Stimulated activated CD8-positive, alpha-beta memory T cell treated with anti-CD3 and anti-CD28 coated beads, Interleukin-2, amount 100 ng/mL, for 1 hour (primary cell): ENCODE measurements at places on chromosomes 7 and 10.

GRCh38 chr10:75353183-75353582 is 48.4 kb downstream of the ZNF503 start:
- DNase-seq: no peak

- no peak for DNase-seq
Observed at GRCh38 chr10:122237331-122237990, 33.6 kb upstream of the BTBD16 start.

GRCh38 chr7:2689343-2689847 is 1.4 kb downstream of the AMZ1 start:
- no peak for DNase-seq

GRCh38 chr10:103180491-103180890 is 12.6 kb downstream of the NT5C2 start:
- no peak for DNase-seq

DNA sequence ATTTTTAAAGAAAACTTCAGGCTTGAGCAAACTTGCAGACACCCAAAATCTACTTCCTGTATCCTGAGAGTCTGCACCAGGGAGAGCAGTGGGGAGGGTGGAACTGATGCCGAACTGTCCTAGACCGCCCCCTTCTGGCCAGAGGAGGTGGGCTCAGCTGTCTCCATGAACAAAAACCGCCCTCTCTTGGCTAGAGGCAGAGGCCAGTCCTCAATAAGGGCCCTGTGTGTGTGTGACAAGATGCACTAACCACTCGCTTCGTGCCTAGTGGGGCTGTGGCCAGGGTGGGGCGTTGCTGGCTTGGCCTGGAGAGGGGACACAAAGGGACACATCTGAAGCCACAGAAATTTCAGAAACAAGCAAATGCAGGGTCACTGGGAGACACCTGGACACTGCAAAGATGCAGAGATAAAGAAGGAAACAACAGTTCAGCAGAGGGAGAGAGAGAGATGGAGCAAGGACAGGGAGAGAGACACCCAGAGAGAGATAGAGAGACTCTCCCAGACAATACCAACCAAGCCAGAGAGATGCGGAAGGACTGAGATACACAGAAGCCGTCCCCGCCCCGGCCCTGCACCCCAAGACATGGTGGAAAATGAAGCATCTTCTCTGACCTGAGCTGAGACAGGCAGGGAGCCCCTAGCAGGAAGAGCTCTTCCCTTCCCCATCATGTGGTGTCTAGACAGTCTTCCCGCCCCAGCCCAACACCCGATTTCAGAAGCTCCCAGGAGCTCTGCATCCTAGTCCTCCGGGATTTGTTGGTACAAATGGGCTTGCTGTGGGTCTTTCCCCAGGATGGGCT is 22.7 kb upstream of the FXYD4 start:
- DNase-seq: peak; percentile 75

- DNase-seq: no peak
Observed at GRCh38 chr10:50390302-50390701, 139.0 kb upstream of the ASAH2 start.

- DNase-seq: no peak
Observed at GRCh38 chr7:150983893-150984368, 5.8 kb upstream of the KCNH2 start.

- DNase-seq: no peak
Observed at GRCh38 chr10:11799736-11800080, 23.4 kb upstream of the PROSER2 start.

DNA sequence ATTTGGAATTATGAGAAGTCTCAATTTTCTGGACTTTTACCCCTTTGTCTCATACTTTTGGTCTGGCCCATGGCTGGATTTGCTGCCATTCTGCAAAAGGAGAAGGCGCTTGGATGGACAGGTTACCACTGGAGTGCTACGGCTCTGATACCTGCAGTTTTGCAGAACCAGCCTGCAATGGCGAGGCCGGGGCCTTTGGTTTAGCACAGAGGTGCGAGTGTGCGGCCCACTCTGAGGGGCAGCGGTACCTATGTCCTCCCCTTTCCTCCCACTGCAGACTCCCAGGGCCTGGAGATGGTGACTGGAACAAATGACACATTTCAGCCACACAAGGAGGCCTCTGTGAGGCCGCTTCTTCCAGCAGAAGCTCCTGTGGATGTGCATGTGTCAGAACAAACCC is 11.9 kb downstream of the ZNF777 start:
- no peak for DNase-seq

GRCh38 chr7:49014870-49015269 is 90.5 kb downstream of the CDC14C start:
- DNase-seq: no peak

DNA sequence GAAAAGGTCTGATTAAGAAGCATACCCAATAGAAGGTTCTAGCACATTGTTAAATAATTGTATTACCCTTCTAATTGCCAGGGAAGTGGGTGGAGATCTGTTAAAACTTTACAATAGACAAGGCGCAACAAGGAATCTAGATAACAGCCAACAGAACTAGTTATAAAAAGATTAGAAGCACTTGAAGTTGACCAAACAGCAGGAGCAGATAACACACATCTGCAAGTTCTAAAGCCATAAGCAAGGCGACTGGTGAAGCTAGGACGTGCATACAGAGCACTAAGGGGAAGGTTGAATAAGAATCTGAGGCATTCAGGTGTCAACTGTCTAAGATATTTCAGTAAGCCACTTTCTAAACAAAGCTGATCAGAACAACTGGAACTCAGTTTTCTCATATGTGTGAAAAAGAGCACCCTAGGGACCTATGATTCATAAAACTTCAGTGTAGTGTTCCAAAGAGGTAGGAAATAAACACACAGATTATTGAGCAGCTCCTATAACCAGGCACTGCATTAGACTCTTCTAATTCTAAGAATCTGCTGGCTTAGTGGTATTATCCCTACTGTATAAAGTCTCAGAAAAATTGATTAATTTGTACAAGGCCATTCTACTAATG is 111.2 kb downstream of the SAMD9 start:
- no peak for DNase-seq

DNA sequence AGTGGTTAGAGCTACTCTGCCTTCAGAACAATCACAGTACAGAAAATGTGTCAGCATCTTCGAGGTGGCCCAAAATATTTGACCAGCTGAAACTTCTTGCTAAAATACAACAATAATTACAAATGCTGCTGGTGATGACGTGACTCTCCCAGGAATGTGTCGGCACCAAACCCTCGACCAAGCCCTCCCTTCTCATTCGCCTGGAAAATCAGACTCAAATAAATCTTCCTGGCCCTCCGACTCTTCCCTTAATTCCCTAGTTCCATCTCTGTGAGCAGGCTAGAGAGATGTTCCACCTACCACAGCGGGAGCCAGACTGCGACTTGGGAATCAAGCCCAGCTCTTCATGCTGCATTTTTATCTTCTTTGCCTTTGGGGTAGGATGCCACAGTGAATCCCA is 4.1 kb downstream of the PRSS2 start:
- no peak for DNase-seq

GRCh38 chr10:111648046-111648445 is 535.5 kb downstream of the GPAM start:
- DNase-seq: no peak

- DNase-seq: no peak
Observed at GRCh38 chr10:116611153-116611545, 9.6 kb upstream of the PNLIPRP2 start.

DNA sequence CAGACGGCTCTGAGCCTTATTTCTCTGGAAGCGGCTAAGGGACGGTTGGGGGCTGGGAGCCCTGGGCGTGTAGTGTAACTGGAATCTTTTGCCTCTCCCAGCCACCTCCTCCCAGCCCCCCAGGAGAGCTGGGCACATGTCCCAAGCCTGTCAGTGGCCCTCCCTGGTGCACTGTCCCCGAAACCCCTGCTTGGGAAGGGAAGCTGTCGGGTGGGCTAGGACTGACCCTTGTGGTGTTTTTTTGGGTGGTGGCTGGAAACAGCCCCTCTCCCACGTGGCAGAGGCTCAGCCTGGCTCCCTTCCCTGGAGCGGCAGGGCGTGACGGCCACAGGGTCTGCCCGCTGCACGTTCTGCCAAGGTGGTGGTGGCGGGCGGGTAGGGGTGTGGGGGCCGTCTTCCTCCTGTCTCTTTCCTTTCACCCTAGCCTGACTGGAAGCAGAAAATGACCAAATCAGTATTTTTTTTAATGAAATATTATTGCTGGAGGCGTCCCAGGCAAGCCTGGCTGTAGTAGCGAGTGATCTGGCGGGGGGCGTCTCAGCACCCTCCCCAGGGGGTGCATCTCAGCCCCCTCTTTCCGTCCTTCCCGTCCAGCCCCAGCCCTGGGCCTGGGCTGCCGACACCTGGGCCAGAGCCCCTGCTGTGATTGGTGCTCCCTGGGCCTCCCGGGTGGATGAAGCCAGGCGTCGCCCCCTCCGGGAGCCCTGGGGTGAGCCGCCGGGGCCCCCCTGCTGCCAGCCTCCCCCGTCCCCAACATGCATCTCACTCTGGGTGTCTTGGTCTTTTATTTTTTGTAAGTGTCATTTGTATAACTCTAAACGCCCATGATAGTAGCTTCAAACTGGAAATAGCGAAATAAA is 175.5 kb downstream of the RNF216 start:
- no peak for DNase-seq

- no peak for DNase-seq
Observed at GRCh38 chr10:132666705-132667341, 119.1 kb downstream of the NKX6-2 start.

- no peak for DNase-seq
Observed at GRCh38 chr7:37908221-37908788, 8.3 kb downstream of the SFRP4 start.

DNA sequence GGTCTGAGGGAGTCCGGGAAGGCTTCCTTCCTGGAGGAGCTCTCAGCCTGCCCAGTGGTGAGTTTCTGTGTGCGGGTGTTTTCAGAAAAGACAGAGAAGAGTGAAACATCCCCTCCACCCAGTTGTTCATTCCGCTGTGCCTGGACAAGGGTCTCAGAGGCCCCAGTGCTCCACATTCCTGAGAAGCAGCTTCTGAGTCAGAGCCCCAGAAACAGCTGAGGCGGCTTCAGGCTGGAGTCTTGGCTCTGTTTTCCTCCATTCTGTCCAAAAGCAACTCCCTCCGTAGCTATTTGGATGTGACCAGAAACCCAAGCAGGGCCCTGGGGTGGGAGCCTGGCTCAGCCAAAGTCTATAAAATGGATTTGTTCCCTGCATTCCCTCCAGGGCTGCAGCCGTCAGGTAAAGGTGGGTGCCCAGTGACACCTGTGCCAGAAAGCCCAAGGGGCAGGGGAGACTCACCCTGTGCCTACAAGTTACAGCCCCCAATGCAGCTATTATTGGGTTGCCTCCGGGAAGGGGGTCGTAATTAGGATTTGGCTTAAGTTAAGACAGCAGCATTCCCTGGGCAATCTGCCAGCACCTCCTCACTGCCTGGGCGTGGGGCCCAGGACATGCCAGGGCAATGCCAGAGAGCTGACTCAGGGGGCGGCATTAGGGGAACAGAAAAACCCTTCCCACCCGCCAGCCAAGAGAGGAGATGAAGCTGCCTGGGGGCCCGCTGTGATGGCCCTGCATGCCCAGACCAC is 13.1 kb upstream of the CAMK2G start:
- no peak for DNase-seq

- no peak for DNase-seq
Observed at GRCh38 chr7:137816696-137817320, 30.0 kb downstream of the DGKI start.

GRCh38 chr10:727162-727790 is 37.8 kb upstream of the DIP2C start:
- DNase-seq: no peak

- no peak for DNase-seq
Observed at GRCh38 chr10:61987537-61987936, 86.0 kb downstream of the ARID5B start.

GRCh38 chr10:3926258-3926657 is 141.2 kb upstream of the KLF6 start:
- no peak for DNase-seq

GRCh38 chr10:51879238-51879637 is 179.8 kb upstream of the CSTF2T start:
- DNase-seq: no peak

GRCh38 chr7:13093160-13093559 is 405.7 kb downstream of the ARL4A start:
- no peak for DNase-seq

DNA sequence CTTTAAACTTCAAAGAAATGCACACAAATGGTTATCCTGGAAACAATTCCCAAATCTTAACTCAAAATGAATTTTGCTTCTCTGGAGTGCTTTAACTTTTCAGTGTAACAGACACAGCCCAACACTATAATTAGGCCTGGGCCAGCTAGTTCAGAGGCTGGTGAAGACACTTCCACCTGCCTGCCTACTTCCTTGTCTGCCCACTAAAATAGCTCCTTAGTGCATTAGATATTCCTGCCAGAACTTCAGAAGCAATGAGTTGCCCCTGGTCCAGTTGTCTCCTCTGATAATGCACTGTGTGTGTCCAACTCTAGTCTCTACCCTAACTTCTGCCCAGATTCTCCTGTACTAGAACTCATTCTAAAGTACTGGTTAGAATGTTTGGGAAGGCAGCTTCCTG is 150.9 kb upstream of the PRSS58 start:
- no peak for DNase-seq

DNA sequence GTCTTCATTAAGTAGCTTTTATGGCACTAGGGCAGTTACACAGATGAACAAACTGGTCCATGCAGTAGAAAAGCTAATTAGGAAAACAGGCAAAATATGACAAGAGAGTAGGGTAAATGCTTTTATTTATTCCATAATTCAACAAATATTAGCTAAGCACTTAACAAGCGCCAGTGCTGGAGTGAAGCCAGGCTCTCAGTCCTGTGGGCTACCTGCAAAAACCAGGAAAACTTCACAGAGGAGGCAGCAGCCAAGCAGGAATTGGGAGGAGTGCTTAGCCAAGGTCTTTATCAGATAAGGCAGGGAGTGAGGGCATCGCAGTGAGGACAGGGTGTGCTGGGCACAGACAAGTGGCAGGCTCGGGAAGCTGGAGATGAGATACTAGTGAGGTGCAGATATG is 4.9 kb upstream of the KAT6B start:
- no peak for DNase-seq

DNA sequence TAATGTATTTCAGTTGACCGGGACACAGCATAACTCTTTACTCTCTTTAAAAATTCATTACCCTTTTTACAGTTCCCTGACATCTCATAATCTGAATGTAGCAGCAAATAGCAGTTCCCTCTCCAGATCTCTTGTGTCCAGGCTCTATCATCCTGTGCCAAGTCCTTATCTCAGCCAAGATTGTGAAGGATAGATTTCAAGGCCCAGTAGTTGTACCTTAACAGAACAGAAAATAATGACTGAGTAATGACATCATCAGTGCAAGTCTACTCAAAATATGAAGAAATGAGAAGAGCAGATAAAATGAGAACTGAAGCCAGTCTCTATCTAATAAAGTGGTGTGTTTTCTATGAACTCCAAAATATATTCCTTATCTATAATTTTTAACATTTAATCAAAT is 92.6 kb downstream of the TFEC start:
- DNase-seq: no peak

GRCh38 chr7:50164559-50165170 is 71.6 kb upstream of the ZPBP start:
- no peak for DNase-seq

DNA sequence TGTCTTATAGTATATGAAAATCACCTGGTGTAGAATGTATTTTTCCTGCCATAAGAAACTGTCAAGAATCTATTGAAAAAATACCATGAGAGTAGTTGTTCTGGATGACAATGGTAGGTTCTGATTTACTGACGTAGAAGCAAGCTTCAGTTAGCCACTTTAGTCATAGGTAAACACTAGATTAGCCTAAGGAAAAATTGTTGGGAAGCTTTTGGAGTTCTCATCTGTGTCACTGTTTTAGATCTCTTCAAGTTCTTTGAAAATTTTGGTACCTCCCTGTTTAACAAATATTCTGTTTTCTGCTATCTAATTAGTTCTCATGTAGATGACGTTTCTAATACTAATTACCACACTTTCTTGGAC is 131.8 kb downstream of the ADK start:
- DNase-seq: no peak
